ENCODE measurements at places on chromosomes 1 and 21.
A peak's percentile ranks its signal among the peaks of the same experiment; 100 is the strongest.

DNA sequence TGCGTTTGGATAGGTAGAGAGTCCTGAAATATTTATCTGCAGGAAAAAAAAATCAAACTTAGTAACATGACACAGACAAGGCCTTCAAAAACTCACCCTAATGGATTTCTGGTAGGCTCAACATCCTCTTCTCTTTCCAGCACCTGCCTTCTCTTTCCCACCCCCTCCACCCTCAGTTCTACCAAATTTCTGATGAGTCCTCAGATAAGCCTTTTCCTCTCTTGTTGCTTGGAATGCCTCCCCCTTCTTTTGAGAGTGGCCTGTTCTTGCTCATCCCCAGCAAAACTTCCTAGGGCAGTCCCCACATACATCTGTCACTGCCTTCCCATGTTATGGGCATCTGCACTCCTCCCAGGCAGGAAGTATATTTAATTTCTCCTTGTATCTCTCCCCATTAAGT lies 7.6 kb upstream of the LBR start:
- DNase-seq = no peak

- no peak for DNase-seq
Observed at GRCh38 chr1:206933333-206933945, 11.7 kb upstream of the FCMR start.

- peak; percentile 31 for DNase-seq
Observed at GRCh38 chr1:184222652-184223052, 164.2 kb upstream of the C1orf21 start.

DNA sequence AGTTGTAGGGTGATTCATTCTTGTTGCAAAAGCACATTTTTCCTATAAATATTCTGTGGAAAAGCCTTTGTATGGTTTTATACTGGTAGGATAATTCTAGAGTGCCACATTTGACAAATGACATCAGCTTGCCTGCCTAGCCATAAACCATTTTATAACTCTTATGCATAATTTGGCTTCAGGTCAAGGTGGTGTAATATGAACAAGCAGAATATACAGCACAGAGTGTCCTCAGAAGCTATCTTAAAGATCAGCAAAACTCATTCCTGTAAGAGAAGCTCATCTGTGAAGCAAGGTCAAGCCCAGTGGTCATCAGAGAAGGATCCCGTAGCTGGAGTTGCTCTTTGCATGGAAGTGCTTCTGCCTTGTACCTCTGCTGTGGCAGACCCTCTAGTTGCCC lies 24.0 kb upstream of the C1orf21 start:
- no peak for DNase-seq

DNA sequence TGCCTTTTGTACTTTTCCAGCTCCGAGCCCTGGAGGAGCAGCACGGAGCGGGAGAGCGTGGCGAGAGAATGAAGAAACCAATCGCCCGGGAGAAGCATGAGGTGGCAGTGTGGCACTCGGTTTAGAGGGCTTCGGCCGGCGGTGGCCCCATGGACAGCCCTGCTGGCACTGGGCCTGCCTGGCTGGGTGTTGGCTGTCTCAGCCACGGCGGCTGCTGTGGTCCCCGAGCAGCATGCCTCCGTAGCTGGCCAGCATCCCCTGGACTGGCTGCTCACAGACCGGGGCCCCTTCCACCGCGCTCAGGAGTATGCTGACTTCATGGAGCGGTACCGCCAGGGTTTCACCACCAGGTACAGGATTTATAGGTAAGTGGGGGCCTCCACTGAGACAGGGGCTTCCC lies 59.0 kb downstream of the BRINP2 start:
- no peak for DNase-seq

- no peak for DNase-seq
Observed at GRCh38 chr1:246269466-246269865, 237.6 kb downstream of the SMYD3 start.

DNA sequence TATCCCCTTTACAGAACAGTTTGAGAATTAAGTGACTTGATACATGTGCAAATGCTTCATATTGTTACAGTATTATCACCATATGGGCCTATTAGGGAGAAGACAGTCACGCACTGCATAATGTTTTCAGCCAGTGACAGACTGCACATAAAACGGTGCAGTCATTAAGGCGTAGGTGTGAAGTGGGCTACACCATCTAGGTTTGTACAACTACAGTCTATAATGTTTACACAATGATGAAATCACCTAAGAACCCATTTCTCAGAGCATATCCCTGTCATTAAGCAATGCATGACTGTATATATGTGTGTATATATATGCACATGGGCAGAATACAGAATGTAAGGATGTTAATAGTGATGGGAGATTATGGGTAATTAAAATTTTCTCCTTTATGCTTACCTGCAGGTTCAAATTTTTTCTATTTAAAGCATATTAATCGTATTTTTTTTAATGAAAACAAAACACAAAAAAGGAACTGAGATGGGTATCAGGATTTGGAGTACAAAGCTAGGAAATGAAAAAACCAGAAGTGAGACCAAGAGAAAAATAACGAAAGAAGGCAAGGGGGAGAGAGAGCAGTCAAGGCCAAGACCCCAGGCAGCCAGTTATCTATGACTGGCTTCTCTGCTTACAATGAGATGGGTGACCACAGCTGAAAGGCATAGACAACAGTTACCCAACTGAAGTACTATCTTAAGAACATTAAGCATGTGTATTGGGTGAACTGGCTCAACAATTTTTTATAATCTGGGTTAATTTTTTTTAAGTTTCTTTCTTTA lies 122.9 kb upstream of the DAB1 start:
- no peak for DNase-seq

- no peak for DNase-seq
Observed at GRCh38 chr1:46587069-46587468, 17.0 kb downstream of the MKNK1 start.

GRCh38 chr1:65963156-65963888 lies 170.6 kb downstream of the PDE4B start:
- peak; percentile 10 for DNase-seq

DNA sequence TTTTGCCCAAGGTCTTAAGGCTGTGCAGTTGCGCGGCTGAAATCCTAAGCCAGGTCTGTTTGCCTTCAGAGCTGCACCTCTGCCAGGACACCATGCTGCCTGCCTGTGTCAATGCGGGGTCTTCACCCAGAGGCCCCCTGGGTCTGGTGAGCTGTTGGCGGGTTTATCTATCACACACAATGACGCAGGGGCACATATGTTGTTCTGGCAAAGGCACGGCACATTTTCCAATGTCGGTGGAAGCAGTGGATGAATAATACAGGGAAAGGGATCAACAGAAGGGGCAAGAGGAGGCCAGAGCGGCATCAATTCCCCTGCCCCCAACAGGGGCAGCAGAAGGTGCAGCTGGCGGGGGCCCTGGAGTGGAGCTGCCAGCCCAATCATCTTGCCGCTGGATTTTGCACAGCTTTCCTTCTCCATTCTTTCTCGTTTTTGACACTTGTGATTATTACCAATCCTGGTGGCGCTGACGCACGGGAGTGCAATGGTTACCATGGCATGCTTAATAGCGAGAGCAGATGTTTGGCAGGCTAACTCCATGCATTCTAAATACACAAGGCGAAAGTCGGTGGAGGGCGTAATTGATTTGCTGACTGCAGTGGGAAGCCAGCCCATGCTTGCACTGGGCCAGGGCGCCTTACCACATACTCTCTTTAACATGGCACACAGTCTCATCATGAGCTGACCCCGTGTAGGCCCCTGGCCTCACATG lies 45.8 kb upstream of the CYP2J2 start:
- no peak for DNase-seq

- no peak for DNase-seq
Observed at GRCh38 chr1:162910161-162910560, 49.2 kb upstream of the CCDC190 start.

- no peak for DNase-seq
Observed at GRCh38 chr1:82565546-82565945, 764.8 kb downstream of the ADGRL2 start.

GRCh38 chr1:19110257-19110927 lies 99.7 kb downstream of the UBR4 start:
- peak; percentile 7 for DNase-seq

DNA sequence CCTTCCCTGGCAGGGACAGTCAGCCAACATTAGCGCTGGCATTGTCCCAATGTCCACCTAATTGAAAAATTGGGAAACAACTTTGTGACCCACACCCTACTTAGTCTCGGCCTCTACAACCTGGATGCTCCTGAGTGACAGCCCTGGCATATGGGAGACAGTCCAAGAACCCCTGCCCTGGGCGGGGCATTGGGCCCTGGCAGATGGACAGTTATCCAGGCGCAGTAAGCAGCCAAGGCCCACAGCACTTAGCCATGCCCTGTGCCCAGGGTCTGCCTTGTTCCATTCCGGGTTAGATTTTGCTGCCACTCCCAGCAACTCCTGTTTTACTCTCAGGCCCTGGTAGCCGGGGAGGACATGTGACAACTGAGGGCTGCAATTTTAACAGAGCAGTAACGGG lies 50.3 kb downstream of the NFASC start:
- DNase-seq = no peak

DNA sequence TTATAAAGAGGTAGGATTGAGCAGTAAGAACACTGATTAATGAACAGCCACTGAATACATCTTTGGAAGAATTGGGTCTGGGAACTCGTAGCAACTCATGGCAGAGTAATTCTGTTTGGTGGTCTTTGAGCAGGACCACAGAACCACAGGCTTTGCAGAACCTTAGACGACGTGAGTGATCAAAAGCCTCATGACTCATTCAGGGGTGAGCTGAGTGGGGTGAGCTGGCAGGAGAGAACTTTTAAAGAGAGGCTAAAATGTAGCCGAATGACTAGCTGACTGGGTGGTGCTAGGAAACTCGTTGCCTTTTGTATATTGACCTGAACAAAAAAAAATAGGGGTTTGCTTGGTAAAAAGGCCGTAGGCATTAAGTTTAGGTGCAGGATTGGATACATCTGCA lies 313.8 kb downstream of the TGFB2 start:
- no peak for DNase-seq

GRCh38 chr1:15063783-15064182 lies 89.8 kb upstream of the TMEM51 start:
- DNase-seq = no peak

All from right kidney (tissue), 9 donors.